T-helper 17 cell (primary cell): ENCODE measurements at places on chromosomes 7 and 10.

GRCh38 chr10:130513686-130514476, 377.7 kb downstream of the GLRX3 start:
- no peak for DNase-seq

DNA sequence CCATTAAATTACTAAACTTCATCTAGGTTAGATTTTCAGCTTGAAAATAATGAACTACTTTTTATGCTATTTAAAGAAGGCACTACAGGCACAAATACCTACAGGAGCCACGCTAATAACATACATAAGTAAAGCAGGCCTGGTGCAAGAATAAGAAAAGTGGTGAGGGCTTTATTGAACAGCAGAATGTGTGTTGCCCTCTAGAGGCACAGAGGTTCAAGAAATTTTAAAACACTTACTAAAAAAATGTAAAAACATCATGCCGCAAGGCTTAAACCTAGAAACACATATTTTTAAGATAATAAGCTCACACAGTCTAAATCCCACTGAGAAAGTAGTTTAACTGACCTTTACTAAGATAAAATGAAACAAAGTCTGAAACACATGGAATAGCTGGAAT, 20.3 kb downstream of the CACUL1 start:
- no peak for DNase-seq

- no peak for DNase-seq
Measured at GRCh38 chr7:72805526-72806494, 22.2 kb downstream of the TYW1B start.

- DNase-seq = no peak
Measured at GRCh38 chr7:151031011-151031410, 2.8 kb downstream of the ABCB8 start.

DNA sequence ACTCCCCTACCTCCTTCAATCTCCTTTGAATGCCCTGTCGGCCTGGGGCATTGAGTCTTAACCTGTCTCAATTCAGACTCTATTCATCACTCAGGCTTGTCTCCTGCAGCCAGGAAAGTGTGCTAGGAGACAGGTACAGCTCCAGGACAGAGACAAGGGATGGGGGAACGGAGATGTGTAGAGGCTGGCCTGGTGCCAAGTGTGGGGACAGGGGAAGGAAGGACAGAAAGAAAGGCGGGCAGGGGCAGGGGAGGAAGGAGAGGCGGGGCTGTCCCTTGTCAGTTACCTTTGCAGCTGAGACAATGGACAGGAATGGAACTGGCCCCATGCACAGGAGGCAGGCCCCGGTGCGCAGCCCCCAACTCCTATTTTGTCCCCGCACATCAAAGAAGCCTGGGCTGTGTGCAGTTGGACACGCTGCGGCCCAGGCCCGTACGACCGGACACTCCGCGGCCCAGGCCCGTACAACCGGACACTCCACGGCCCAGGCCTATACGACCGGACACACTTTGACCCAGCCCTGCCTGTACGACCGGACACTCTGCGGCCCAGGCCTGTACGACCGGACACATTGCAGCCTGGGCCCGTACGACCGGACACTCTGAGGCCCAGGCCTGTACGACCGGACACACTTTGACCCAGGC, 36.9 kb downstream of the CHST15 start:
- no peak for DNase-seq

- no peak for DNase-seq
Measured at GRCh38 chr10:131480861-131481260, 169.3 kb upstream of the TCERG1L start.

DNA sequence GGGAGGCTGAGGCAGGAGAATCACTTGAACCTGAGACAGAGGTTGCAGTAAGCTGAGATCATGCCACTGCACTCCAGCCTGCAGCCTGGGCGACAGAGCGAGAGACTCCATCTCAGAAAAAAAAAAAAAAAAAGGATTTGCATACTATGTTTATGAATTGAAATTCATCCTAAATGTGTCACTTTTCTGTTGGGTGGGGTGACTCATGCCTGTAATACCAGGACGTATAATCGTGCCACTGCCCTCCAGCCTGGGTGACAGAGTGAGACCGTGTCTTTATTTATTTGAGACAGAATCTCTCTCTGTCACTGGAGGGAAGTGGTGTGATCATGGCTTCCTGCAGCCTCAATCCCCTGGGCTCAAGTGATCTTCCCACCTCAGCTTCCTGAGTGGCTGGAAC, 5.8 kb downstream of the ZNF212 start:
- no peak for DNase-seq
